H9 (cell line): ENCODE measurements at places on chromosomes 11 and 22. TPM values are rescaled to one million over a fixed set of nuclear protein-coding genes. Genes with fewer than 3 reads are reported as not detected.

MRGPRF gene
- 4.0 and 4.3 TPM in 2 replicates for total RNA-seq

FGF19 gene
- total RNA-seq, result 7.4 and 7.7 TPM in 2 replicates

MUC15 gene
- total RNA-seq, result not detected in 2 replicates

IL17REL gene
- 0.11 and 0.20 TPM in 2 replicates for total RNA-seq

DNA sequence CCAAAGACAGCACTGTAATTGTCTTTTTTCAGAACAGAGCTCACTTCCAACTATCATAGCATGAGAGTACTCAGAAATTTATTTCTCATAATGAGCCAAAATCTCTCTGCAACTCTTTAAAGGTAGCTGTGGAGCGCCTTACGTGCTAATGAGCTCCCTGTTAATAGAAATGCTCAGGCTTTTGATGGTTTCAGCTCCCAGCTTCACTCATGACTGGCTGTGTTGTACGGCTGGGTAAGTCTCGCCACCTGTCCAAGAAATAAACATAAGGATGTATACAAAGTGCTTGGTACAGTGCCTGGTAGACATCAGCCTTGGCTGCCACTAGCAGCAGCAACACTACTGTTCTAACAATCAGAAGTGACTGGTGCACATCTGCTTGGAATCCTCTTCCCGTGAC lies 109.4 kb downstream of the LDLRAD3 start:
- no peak for DNase-seq

- no peak for DNase-seq
These were observed 25.8 kb downstream of the ZC3H7B start for GRCh38 chr22:41327124-41327523.

DNA sequence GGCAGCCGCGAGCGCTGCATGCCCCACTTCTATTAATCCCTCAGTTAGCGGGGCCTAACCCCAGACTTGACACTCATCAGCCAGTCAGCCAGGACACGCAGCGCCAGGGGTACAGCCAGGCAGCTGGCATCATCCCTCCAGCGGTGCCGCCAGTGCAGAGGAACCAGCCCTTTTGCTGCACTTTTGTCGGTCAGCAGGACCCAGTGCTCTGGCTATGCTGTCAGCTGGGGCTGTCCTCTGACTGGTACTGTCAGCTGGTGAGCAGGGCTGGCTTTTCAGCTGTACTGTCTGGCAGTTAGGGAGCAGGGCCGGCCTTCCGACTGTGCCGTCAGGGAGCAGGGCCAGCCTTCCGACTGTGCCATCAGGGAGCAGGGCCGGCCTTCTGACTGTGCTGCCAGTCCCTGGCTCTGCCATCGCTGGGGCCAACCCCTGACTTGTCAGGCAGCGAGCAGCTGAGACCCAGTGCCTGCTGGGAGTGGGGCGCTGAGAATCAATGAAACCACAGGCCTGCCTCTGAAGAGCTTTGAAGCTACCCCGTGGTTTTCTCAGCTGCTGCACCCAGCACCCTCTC lies 115.4 kb downstream of the KIAA1671 start:
- no peak for DNase-seq

GRCh38 chr11:34915136-34916014 lies 804 bp downstream of the APIP start:
- no peak for DNase-seq

DNA sequence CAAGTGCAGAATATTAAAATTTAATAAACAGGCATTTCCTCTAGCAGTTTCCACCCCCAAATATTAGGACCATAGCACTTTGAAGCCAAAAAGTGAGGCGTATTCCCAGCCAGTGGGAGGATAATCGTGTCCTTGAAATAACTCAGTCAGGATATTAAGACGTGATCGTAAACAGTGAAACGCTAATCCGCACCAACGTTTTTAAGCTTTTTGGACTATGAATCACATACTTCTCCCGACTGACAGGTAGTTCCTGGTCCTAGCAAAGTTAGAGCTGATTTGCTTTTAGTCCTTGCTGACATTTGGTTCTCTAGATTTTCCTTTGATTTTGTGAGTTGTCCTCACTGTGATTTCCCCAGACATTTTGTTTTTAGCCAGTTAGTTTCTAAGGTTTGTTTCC lies 197.1 kb upstream of the ARHGAP20 start:
- no peak for DNase-seq

DNA sequence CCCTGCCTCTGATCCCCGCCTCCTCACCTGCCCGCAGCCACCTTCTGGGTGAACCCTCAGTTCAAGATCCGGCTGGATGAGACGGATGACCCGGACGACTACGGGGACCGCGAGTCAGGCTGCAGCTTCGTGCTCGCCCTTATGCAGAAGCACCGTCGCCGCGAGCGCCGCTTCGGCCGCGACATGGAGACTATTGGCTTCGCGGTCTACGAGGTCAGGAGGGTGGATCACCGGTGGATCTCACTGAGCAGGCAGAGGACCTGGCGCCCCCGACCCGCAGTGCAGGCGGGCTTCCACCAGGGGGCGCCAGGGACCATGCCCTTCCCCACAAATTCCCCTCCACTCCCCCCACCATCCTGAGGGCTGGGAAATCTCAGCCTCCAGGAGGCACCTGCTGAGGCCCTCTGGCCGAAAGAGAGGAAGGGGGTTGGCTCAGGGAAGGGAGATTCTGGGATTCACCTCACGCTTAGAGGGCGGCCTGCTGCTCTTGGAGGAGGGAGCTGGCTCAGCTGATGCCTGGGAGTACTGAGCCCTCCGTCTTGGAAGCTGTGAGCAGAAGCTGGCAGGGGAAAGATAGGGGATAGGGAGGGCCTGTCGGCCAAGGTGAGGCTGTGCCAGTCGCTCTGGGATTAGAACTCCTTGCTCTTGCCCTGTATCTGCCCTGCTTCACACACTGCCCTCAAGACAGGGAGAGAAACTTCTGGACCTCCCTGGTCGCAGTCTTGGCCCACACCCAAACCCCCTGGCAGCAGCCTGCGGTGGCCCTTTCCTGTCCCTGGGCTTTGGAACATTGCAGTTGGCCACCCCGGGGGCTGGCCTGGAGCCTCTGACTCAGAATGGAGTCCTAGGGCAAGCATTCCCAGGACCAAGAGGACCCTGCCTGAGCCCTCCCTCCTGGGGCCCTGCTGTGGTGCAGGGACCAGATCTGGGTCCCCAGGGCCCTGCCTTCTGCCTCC lies 23.2 kb downstream of the CAPN1 start:
- peak; percentile 92 for DNase-seq

- DNase-seq, result no peak
These were observed 17.3 kb downstream of the APOL3 start for GRCh38 chr22:36143066-36143815.

- DNase-seq, result no peak
These were observed 5.9 kb downstream of the RNF215 start for GRCh38 chr22:30381264-30381663.

GRCh38 chr22:38844315-38845003 lies 631 bp upstream of the NPTXR start:
- DNase-seq, result no peak

DNA sequence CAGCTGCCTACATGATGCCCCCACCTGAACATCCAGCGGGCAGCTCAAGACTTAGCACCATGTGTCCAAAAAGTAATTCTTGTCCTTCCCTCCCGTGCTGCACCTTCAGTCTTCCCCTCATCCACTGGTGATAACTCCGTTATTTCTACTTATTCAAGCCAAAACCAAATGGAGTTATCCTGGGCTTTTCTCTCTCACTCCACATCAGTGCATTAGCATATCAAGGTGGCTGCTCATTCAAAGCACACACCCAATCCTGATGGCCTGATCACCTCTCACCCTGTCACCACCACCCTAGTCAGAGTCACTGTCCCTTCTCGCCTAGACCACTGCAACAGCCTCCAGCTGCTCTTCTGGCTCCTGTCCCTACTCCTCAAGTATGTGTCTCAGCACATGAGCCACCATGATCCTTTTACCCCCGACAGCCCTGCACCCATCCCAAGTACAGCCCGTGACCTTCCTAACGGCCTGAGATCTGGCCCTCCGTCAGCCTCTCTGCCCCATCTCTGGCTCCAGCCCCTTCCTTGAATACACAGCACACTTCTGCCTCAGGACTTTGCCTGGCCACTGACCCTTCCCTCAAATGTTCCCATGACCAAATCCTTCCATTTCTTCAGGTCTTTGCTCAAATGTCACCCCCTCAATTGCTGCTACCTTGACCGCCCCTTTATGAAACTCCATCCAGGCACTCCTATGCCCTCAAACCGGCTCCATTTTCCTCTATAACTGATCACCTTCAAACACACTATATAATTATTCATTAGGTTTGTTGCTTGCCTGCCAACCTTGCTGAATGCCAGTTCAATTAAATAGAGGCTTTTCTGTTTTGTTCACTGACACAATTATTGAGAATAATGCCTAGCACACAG lies 19.7 kb upstream of the SLC25A1 start:
- no peak for DNase-seq

- no peak for DNase-seq
These were observed 1.1 kb upstream of the IFITM10 start for GRCh38 chr11:1751531-1751921.

DNA sequence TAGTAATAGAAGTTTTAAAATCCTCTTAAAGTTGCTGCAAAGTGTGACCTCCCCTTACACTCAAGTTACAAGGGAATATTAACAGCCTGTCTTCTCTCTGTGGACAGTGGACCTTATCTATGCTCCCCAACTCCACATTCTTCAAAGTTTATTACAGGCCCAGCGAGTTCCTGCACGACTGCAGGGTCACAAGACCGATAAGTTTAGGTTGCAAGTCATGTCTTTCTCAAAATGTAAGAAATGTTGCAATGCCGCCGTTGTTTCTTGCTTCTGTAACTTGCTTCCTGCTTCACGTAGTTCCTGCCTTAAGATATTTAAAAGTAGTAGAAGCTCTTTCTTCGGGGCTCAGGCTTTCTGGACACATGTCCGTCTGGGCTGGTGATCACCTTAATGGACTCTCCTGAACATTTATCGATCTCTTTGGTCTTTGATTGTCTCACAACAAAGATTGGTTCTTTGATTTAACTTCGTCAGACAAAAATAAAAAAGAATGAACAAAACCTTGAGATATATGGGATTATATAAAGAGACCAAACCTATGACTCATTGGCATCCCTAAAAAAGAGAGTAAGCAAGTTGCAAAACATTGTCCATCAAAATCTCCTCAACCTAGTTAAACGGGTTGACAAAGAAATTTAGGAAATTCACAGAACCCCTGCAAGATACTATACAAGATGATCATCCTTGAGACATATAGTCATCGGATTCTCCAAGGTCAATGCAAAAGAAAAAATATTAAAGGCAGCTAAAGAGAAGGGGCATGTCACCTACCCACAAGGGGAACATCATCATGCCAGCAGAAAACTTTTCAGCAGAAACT lies 45.4 kb upstream of the GLYAT start:
- DNase-seq, result no peak

DNA sequence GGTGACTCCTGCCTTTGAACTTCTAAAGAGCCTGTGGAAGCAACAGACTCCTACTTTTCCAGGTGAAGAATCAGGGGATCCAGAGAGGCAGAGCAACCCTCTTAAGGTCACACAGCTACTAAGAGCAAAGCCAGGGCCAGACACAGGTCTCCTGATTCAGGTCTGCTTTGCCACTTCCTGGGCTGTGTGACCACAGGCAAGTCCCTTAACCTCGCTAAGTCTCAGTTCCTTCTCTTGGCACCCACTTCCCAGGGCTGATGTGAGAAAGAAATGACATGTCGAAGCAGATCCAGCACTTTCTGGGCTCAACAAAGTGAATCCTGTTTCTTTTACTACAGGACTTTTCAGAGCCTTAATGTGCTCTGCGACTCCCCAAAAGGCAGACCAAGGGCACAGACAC lies 30.2 kb downstream of the UQCR10 start:
- no peak for DNase-seq

DNA sequence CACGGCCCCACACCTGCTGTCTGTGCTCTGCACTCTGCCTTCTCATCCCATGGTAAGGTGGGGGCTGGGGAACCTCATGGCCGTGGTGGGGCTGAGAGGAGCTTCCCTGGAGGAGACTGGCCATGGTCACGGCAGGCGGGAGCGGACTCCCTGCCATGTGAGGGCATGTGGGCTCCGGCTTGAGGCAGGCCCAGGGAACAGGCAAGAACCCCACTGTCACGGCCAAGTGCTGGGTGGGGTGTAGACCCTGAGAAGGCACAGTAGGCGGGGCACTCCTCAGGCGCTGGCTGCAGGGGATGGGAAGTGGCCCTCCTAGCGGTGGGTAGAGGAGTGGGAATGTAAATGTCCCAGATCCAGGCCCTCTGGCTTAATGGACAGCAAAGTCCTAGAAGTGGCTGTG lies 1262.7 kb downstream of the BRD1 start:
- no peak for DNase-seq

DNA sequence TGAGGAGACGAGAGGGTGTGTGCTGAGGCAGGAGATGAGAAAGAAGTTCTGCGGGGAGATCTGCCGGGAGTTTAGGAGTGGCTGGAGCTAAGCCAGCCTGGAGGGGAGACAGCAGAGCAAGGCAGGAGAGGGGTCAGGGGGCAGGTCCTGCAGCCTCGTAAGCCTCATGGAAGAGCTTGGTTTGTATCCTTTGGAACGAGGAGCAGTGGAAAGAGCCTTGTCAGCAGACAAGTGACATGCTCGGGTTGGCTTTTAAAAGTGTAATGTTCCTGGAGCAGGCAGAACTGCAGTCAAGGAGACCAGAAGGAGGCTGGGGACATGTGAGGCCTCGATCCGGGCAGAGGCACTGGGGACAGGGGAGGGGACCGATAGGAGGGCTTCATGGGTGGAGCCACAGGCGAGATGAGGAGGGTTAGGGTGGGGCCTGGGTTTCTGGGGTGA lies 21.4 kb upstream of the TUB start:
- no peak for DNase-seq

- DNase-seq, result no peak
These were observed 72.8 kb upstream of the KCNQ1OT1 start for GRCh38 chr11:2772544-2773031.

DNA sequence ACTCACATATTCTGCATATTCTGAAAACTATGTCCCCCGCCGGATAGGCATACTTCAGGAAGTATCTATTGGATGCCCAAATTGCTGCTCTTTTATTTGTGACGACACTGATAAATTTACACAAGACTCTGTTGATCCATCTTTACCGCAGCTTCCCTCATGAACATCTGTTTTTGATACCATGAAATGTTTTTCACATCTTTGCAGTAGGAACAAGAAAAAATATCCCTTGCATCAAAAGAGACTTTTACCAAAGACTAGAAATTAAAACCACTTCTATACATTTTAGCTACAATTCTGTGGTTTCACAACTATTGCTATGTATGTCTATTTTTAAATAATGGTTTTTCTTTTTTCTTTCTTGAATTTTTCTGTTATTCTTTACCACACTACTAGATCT lies 15.3 kb downstream of the POU2AF2 start:
- DNase-seq, result no peak

DNA sequence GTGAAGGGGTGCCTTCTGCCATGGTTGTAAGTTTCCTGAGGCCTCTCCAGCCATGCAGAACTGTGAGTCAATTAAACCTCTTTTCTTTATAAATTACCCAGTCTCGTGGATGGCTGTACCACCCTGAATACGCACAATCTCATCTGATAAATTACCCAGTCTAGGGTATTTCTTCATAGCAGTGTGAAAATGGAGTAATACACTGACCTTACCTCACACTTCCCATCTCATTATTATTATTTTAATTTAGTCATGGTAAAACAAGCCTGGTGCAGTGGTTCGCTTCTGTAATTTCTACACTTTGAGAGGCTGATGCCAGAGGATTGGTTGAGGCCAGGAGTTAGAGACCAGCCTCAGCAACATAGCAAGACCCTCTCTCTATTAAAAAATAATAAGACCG lies 30.5 kb upstream of the CYB5R3 start:
- DNase-seq, result no peak
